ENCODE measurements at places on chromosomes 11 and 22.

DNA sequence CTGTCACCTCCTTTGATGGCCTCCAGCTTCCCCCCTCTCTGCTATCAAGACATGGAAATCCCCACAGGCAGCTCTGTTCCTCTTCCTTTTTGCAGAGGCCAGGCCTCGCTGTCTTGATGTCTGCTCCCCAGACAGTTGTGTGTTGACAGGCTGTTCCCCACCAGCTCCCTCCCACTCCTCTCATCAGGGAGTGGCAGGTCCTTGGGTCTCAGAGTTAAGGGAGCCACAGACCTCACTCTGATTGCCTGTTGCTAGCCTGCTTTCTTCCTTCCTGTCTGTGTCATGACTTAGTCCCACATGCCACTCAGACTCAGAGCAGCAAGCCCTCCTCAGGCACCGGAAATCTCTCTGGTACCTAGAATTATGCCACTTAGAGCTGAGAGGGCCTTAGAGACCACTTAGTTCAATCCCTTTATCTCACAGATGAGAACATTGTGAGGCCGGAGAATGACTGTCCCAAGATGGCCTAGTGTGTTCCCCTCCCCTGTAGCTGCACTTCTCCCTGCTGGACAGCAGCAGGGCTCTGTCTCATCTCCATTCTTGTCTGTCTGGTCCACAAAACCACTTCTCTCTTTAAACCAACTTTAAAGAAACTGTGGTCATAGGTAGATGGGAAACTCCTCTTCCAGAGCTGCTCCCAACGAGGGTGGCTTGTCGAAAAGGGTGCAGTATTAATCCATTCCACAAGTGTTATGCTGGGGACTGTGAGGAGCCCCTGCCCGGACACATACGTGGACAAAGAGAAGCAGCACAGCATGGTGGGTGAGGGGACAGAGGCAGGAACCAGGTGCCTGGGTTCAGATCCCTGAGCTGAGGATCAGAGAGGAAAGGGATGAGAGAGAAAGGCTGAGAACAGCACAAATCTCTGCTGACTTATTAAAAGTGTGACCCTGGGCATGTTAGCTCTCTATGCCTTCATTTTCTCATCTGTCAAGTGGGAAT, 4.2 kb downstream of the AMPD3 start:
- no peak for DNase-seq

GRCh38 chr22:17264321-17265052, 45.3 kb upstream of the ADA2 start:
- DNase-seq = peak; percentile 50

DNA sequence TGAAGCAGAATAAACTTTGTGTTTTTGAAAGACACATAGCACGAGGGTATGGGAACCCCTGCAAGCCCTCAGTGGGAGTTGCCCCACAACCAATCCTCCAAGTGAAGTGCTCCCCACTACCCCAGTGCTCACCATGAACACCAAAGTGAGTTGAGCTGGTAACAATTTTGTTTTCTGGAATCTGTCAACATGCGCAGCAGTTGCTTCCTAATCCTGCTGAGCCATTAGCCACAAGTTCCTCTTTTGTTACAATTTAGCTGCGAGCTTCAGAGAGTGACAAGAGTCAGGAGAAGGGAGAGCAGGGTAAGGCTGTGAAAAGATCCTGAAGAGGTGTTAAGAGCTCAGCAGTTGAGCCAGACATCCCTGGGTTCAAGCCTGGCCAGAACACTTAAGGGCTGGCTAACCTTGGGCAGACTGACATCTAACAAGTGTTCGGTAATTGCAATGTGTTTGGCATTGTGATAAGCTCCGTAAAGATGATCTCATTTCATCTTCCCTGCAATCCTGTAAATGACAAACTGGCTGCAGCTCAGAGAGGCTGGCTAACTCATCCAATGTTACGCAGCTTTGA, 24.1 kb upstream of the ASPHD2 start:
- no peak for DNase-seq

DNA sequence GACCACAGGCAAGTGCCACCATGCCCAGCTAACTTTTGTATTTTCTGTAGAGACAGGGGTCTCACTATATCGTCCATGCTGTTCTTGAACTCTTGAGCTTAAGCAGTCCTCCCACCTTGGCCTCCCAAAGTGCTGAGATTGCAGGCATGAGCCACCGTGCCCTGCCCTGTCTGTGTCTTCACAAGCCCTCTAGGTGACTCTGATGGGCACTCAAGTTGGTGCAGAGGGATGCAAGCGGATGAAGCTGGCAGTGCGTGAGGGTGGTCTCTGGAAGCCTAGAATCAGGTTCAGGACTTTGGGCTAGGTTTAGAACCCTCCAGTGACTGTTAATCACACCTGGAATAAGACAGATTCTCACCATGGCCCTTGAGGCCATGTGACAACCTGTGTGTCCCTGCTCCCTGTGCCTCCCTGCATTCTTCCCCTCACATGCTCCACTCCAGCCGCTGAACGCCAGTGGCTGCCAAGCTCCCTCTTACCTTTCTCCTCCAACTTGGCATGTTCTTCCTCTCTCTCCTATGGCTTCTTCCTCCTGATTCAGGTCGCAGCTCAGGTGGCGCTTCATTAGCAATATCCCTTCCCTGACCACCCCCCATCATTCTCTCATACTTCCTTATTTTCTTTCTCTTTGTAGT, 242.3 kb upstream of the TBCEL start:
- DNase-seq = no peak

DNA sequence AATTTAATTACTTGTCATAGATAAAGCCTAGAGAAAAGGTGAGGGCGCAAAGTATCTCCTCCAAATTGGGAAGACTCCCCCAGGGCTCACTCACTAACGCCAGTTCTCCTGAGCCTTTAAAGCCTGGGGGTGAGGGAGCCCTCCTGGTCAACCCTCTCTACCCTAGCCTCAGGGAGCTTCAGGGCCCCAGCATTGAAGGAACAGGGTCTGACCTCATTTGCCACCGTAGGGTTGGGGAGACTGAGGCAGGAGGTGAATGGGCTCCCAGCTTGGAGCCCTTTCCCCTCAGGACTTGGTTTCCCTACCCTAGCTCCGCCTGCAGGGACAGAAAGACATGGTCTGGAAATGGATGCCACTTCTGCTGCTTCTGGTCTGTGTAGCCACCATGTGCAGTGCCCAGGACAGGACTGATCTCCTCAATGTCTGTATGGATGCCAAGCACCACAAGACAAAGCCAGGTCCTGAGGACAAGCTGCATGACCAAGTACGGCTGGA, 1.7 kb downstream of the FOLR2 start:
- DNase-seq = no peak

GRCh38 chr22:38270091-38270992, 2.5 kb downstream of the TMEM184B start:
- DNase-seq = peak; percentile 46

- peak; percentile 31 for DNase-seq
Observed at GRCh38 chr11:27429761-27430393, 42.7 kb downstream of the LGR4 start.

DNA sequence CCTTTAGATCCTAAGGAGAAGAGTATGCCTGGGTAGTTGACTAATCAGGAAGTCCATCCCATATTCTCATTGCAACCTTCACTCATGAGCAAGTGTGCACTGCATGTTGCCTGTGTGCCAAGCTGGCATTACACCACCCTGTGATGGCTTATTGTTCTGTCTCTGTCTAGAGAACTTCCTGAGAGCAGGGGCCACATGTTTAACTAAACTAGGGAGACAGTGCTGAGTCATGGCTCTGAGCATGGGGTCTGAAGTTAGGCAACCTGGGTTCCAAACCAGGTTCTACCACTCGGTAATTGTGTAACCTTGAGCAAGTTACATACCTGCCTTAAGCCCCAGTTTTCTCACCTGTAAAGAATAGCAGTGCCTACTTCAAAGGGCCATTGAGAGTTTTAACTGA, 39.6 kb downstream of the CSNK2A3 start:
- DNase-seq = peak; percentile 25

DNA sequence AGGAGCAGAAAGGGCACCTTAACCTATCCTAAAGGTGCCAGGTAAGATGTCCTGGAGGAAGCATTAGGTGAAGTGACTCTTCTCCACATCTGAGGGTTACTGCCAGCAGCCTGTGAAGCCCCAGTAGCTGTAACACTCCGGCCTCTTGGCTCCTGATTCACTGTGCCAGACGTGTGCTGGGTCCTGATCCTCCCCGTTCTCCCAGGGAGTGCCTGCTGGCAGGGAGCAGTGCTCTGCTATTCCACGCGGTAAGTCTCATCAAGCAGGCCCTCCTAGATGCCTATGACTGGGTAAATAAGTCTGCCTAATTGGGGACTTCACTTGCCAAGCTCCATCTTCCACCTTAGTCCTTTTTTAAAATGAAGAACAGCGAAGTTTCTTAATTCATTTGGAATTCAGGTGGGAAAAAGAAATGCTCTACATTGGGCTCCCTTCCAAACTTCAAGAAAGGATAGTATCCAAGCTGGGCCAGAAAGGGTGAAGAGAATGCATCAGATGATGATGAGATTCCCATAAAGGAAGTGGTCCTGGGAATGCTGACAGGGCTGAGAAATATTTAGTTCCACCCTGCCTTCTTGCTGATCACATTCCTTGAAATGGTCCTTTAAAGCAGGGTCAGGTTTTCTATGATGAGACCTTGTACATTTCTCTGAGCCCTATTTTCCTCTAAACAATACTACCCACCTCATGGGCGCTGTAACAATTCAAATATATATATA, 188.0 kb downstream of the MAML2 start:
- DNase-seq = peak; percentile 76

- no peak for DNase-seq
Observed at GRCh38 chr11:68303083-68303482, 9.3 kb upstream of the LRP5 start.

DNA sequence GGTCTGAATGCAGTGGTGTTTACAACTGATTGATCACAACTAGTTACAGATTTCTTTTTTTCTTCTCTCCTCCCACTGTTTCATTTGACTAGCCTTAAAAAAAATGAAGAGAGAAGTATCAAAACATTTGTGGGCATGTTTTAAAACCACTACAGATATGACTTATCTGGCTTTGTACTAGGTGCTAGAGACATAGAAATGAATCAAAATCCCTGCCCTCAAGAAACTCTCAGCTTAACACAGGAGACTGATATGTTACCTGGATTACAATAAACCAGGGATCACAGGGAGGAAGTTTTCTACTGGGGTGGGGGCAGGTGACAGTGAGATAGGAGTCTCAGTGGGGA, 25.2 kb upstream of the CTR9 start:
- no peak for DNase-seq

- DNase-seq = peak; percentile 96
Observed at GRCh38 chr11:10908215-10908951, 50.5 kb upstream of the ZBED5 start.

- DNase-seq = no peak
Observed at GRCh38 chr11:106021181-106021966, 666 bp downstream of the MSANTD4 start.

- DNase-seq = peak; percentile 95
Observed at GRCh38 chr11:65134240-65134951, at the start of gene SYVN1. SYVN1 (minus strand) TSS chr11:65134519; CDS start chr11:65133601, 918 bp downstream.
